ENCODE measurements at places on chromosomes 6 and 20.

DNA sequence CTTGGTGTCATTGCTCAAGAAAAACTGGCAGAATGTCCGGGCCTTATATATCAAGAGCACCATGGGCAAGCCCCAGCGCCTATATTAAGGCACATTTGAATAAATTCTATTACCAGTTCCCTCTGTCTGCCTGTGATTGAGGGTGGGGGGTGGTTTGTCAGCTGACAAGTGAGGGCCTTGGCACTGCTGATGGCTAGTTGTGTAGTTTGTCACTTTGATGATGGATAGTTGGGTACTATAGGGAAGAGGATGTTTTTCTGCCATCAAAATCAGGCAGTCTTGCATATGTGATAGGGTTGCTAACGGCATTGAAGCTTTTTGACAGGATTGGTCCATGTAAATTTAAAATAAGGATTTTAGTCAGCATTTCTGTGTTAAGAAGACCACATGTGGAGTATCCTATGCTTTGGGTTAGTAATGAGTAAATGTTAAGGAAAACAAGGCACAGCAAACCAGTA, 2.5 kb downstream of the RPL10A start:
- DNase-seq, result no peak

DNA sequence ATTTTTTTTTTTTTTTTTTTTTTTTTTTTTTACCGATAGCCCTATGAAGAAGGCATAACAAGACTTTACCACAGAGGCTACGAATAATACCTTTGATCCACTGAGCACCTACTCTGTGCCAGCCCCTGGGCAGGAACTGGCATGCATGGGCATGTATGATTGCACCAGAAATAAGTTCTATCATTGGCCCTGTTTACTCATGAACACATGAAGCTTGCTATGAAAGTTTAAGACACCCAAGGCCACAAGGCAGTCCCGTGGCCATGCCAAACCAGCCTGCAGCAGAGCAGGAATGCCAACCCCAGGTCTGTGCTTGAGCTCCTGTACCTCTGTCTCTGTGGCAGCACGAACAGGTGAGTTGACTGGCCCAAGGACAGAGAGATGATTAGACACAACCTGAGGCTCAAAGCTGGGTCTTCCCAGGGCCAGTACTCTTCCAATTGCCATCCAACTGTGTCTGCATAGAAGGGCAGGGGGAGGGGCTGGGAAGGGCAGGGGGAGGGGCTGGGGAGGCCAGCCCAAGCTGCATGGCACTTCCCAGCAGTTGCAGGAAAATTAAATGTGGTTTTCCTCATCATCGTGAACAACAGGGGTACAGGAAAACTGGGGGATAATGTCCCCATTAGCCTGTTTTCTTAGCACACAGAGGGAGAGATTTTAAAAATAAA, 63.5 kb downstream of the LRFN2 start:
- DNase-seq, result no peak

GRCh38 chr6:36823421-36824096, 15.7 kb downstream of the CPNE5 start:
- no peak for DNase-seq

DNA sequence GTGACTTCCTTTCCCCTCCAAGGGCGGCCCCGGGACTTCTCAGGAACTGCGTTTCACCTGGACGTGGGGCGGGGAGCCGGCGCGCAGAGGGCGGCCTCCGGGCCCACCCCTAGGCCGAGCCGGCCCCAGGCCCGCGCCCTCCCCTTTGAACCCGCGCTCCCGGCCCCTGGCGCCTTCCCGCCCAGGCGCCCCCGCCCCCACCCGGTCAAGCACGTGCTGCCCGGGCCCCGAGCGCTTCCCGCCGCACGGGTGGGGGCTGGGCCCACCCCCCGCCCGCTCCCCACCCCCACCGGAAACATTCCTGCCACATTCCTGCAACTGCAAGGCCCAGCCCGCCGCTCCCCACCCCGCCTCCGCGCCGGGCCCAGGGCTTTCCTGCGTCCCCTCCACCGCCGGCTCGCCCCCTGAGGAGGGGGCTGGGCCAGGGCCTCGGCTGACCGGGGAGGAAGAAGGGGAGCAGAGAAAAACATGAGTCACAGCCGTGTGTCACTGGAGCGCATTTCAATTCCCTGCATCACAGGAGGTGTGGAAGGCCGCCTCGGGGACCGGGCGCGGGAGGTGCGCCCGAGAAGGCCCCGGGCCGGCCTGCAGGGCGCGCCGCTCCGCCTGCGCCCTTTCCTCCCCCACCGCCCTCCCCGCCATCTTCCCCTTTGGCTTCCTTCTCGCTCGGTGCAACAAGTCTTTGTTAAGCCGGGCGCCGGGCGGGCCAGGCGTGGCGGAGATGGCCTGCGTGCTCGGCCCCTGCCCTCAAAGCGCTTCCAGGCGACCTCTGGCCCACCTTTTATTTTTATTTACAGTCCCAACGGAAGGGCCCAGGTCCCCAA, 1.2 kb upstream of the HMGA1 start:
- DNase-seq, result peak; percentile 53

GRCh38 chr6:118685823-118686449, 34.5 kb upstream of the CEP85L start:
- no peak for DNase-seq

GRCh38 chr6:144265390-144265789, 19.7 kb upstream of the UTRN start:
- DNase-seq, result no peak

All from stimulated activated CD8-positive, alpha-beta memory T cell treated with anti-CD3 and anti-CD28 coated beads, Interleukin-4, amount 100 ng/mL, for 24 hours (primary cell).